Fibroblast of villous mesenchyme (primary cell): ENCODE measurements at places on chromosomes 1 and 21.

GRCh38 chr1:3516911-3517675 is 62.6 kb downstream of the ARHGEF16 start:
- DNase-seq, result no peak

DNA sequence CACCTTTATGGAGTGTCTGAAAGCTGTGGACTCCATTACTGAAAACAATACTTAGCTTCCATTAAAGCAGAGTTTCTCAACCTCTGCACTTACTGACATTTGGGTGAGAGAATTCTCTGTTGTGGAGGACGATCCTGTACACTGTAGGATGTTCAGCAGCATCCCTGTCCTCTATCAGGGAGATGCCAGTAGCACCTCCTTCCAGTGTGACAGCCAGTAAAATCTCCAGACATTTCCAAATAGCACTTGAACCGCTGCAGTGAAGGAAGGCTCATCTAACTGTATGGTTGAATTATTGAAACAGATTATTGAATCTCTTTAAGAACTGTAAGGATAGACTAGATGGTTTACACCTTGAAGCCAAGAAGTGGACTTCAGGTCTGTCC is 3.1 kb downstream of the PRDM2 start:
- no peak for DNase-seq

- DNase-seq, result no peak
Measured at GRCh38 chr1:27136998-27137542, 17.9 kb downstream of the SLC9A1 start.

DNA sequence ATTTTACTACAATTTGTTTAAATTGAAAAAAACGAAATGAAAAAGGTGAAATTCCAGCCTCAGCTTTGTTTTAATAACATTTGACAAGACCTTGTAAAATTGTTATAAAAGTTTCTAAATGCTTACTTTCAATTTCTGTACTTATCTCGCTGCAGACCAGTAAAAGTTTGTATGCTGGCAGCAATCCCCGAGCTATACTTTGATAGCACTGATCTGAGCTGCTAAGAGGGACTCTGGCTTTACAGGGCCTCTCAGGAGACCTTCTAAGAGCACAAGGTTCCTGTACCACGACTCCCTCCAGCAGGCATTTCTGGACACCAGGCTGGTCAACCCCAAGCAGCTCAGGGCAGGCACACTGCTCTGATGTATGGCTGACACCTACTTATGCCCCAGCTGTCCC is 13.1 kb downstream of the STMN1 start:
- peak; percentile 70 for DNase-seq

- DNase-seq, result peak; percentile 9
Measured at GRCh38 chr1:82538876-82539275, 738.1 kb downstream of the ADGRL2 start.

DNA sequence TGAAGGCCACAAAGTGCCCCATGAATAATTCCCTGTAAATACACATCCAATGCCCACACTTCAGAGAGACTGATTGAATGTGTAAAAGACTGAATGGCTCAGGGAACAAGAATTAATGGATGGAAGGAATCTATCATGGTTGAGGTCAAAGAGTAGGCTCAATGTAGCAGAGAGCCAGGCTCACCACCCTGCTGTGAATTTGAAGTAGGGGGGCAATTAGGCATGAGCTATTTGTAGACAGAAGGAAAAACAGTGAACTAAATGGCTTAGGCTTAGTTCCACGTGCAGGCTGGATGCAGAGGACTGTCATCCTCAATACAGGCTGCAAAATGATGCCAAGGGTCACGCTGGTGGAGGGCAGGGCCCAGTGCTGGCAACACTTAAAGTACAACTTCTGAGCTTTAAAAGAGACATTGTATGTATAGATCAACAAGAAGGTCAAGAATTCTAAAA is 22.9 kb upstream of the IGSF3 start:
- DNase-seq, result no peak

GRCh38 chr1:231315887-231316286 is 21.8 kb downstream of the EXOC8 start:
- peak; percentile 44 for DNase-seq

GRCh38 chr1:55860326-55860725 is 645.2 kb upstream of the USP24 start:
- no peak for DNase-seq
